ENCODE measurements at places on chromosomes 4 and X. TPM values are rescaled to one million over a fixed set of nuclear protein-coding genes. Genes with fewer than 3 reads are reported as not detected.

IGFBP7 gene
- not detected for total RNA-seq

TLR1 gene
- 4.2 TPM for total RNA-seq

MAGED4 gene
- total RNA-seq: not detected

SUPT20HL1 gene
- total RNA-seq: not detected

CITED1 gene
- not detected for total RNA-seq

BMP15 gene
- total RNA-seq: not detected

TAF9B gene
- 25.9 TPM for total RNA-seq

ADH7 gene
- not detected for total RNA-seq

EVC2 gene
- total RNA-seq: not detected

SORCS2 gene
- 0.15 TPM for total RNA-seq

CYTL1 gene
- total RNA-seq: not detected

GRCh38 chr4:39597695-39598381 is 40.8 kb downstream of the SMIM14 start:
- DNase-seq: no peak

DNA sequence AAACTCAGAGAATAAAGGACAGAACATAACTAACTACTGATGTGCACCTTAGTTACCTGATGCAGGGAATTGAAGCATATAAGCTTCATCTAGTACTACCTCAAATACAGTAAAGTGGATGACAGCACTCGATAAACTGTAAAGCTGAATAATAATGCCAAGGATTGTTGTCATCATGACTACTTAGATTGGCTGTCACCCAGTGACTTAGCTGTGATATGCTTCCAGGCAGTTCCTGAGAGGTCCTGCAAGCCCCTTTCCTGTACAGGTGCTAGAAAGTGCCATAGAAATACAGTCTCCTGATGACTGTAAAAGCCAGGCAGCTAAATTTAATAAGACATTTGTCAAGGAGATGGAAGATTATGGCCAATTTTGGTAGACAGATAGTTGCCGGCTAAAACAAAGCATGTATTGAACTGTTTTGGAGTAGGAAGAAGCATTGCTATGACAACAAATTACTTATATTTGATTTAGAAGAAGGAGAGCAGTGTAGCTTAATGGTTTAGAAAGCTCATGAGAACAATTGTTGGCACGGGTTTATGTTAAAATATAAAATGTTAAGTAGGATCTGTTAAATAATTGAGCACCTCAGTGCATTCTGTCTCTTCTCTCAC is 29.7 kb downstream of the TMEM164 start:
- no peak for DNase-seq

- DNase-seq: no peak
Observed at GRCh38 chr4:168787334-168787733, 222.7 kb downstream of the CBR4 start.

DNA sequence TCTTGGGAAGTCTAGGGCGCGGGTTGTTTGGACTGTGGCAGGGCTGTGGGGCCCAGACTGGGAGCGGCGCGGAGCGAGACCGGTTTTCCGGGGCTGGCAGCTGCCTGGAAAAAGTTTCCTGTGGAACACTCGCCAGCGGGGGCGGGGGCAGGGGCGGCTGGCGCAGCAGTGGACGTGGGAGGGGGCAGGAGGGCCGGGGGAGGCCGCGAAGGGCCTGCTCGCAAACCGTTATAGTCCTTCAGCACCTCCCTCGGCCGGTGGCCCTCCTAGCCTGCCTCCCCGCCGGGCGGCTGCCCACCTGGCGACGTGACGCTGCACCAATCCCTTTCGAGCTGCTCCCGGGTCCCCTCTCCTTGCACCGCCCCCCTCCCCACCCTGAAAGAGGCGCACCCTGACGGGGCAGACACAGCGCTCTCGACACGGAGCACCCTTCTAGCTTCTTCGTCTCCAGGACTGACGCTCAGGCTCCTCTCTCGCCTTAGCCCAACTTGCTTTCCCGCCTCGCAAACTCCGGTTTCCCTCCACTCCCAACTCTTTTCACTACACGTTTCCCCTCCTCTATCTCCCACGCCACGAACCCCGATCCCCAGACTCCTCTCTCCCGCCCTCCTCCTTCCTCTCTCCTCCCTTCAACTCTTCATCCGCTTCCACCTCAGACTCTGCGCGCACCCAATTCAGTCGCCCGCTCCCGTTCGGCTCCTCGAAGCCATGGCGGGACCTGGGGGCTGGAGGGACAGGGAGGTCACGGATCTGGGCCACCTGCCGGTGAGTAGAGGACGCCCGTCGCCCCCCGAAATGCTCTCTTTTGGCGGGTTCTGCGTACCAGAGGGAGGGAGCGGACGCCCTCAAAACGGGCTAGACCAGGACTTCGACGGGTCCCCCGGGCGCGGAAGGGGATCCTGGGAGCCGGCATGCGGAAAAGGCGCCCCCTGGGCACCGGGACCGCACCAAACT is at the start of gene NRK:
Gene NRK, plus strand, starts transcription at position 402 of the 954 bp plus-strand sequence. Its CDS starts 307 bp downstream, at position 709.
- DNase-seq: no peak

DNA sequence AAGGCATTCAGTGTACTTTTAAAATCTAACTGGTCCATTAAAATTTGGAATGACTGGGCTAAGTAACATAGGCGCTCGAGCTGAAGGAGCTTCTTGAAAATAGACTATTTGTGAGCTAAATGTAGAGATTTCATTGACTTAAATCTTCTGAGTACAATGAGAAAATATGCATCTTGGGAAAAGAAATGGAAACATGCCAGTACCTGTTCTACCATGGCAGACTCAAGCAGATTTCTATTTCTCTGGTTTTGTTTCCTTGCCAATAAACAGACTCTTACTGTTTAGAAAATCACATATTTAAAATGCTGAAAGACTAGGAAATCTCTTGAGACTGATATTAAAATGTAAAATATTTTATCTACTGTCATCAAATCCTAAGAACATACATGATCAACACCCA is 678.1 kb downstream of the FAT4 start:
- no peak for DNase-seq

DNA sequence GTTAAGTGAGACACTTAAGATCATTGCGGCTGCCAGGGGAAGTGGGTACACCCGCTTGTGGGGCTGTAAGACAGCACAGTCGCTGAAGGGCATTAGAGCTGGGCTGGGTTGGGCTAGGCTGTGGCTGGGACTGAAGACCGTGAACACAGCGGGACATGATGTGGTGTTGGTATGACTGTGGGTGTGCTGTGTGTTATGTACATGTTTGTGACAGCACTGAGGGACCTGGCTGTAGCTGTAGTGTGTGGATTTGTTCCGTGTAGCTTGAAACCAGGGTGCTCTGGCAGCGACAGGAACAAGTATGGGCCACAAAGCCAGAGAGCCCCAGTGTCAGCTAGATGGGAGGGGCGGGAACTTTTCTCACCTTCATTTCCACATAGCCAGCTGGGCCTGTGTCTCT is 82.1 kb downstream of the NHSL2 start:
- peak; percentile 30 for DNase-seq

- no peak for DNase-seq
Observed at GRCh38 chr4:182367153-182367552, 124.0 kb downstream of the TENM3 start.

DNA sequence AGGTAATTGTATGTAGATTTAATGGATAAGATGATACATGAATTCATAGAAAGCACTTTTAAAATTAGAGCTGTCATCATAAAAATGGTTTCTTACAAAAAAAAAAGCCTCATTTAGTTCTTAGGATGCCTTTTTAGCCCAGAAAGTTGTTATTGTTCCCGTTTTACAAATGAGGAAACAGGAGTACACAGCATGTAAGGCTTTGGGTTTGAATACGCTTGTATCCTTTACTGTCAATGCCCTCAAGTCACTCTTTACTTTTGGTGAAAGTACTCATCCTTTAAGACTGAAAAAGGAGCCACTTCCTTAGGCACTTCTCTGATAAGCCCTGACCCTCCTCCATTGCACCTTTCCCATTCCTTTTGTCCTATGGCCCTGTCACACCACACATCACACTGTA is 4.9 kb downstream of the EREG start:
- DNase-seq: no peak

DNA sequence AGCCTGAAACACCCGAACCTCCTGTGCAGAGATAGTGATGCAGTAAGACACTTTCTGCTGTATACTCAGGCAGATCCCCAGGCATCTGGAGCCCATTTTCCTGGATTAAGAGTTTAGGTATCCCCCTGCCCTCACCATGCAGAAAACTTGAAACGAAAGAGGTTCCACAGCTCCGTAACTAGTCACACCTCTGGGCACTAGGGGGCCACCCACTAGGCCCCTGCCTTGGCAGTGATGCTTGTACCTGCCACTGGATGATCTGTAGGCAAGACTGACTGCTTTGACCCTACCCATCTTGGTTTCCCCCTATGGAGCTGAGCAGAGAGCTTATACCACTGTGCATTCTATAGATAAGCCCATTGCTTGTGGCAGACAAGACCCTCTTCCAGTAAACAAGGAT is 940.6 kb downstream of the PCDH19 start:
- no peak for DNase-seq

DNA sequence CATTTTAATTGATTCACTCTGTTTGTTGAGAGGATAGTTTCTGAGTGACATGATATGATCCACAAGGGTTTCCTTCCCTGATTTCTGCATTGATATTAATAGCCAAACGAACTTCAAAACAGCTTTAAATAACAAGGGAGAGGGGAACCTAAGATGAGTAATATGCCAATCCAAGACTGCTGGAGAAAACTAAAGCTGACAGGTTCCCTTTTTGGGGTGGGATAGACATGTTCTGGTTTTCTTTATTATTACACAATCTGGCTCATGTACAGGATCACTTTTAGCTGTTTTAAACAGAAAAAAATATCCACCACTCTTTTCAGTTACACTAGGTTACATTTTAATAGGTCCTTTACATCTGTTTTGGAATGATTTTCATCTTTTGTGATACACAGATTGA is 182.2 kb downstream of the AR start:
- no peak for DNase-seq

DNA sequence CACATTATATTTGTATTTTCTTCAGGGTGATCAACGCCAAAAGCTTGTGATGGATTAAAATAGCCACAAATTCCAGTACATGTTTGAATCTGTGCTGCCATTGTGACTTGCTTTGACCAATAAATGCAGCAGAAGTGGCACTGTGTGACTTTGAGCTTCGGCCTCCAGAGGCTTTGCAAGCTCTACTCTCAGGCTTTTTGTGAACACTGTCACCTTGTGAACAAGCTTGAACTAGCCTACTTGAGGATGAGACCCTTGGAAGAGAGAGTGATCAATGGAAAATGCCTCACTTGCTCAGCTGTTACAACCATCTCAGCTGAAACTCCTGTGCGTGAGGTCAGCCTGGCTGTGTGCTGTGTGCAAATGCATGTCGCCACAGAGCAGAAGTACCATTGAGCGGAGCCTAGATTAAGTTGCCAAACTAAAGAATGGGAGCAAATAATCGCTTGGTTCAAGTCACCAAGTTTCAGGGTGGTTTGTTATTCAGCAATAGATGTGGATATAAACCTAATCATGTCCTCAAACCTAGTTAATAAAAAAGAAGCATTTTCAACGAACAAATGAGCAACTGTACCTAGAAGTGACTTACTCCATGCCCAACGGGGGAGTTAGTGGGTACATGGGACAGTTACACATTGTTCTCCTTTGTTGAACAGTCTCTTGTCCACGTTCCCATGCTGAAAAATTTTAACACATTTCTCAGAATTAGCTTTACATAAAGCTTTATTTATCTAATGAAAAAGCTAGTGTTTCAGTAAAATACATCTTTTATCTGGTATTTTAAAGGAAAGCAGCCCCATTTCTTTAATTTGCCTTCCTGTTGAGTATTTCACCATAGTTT is 23.5 kb downstream of the NOA1 start:
- no peak for DNase-seq

- peak; percentile 55 for DNase-seq
Observed at GRCh38 chr4:37453281-37453998, 208.9 kb downstream of the NWD2 start.

GRCh38 chr4:173415885-173416653 is 17.2 kb upstream of the SCRG1 start:
- DNase-seq: no peak

- peak; percentile 12 for DNase-seq
Observed at GRCh38 chrX:19372547-19373331, 29.0 kb downstream of the PDHA1 start.

GRCh38 chr4:165489786-165490185 is 111.0 kb downstream of the CPE start:
- no peak for DNase-seq

- no peak for DNase-seq
Observed at GRCh38 chrX:111445485-111445884, 33.5 kb upstream of the DCX start.

DNA sequence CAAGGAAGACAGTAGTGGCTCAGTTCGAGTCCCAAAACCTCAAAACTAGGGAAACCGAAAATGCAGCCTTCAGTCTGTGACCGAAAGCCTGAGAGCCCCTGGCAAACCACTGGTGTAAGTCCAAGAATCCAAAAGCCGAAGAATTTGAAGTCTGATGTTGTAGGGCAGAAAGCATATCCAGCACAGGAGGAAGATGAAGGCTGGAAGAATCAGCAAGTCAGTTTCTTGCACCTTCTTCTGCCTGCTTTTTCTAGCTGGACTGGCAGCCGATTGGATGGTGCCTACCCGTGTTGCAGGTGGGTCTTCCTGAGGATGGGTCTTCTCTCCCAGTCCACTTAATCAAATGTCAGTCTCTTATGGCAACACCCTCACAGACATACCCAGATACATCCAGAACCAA is 95.0 kb downstream of the STK32B start:
- DNase-seq: no peak

DNA sequence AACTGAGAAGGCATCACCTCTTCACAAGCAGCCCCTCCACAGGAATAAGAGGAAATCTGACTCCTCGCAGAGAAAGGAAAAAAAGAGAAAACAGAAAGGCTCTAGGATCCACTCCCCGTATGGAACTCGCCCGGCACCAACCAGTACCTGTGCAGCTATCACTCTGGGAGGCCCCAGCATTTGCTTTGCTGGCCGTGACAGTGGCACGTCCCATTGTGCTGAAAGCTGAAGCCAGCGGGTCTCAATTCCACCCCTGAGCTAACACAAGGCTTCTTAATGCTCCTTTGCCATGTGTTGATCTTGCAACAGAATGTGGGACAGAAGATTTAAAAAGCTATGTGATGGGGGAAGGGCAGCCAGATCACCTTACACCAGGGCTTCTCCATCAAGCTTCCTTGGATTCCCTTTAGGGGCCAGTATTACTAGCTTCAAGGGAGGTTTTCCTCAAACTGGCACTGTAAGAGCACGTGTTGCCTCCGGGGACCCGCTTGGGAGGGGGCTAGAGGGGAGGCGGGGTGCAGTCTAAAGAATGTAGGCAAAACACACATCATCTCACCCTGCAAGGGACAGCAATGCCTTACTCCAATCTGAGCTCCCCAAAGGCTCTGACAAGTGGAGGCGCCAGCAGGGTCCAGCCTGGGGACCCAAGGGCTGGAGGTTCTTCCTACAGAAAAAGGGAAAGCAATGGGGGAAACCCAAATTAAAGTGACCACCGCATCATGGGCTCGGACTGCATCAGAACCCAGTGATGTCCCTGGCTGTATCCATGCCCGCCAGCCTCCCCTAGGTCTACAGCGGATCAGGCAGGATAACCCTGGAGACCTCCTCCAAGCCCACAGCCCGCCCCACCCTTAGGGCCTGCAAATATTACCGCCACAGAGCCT is 1.2 kb downstream of the USP46 start:
- no peak for DNase-seq

GRCh38 chrX:4263030-4263803 is 549.8 kb upstream of the PRKX start:
- peak; percentile 4 for DNase-seq

GRCh38 chr4:52890521-52890791 is 28.3 kb downstream of the RASL11B start:
- DNase-seq: no peak

All from activated naive CD4-positive, alpha-beta T cell treated with anti-CD3 and anti-CD28 coated beads for 36 hours (primary cell).